ENCODE measurements at places on chromosomes 4 and X.

DNA sequence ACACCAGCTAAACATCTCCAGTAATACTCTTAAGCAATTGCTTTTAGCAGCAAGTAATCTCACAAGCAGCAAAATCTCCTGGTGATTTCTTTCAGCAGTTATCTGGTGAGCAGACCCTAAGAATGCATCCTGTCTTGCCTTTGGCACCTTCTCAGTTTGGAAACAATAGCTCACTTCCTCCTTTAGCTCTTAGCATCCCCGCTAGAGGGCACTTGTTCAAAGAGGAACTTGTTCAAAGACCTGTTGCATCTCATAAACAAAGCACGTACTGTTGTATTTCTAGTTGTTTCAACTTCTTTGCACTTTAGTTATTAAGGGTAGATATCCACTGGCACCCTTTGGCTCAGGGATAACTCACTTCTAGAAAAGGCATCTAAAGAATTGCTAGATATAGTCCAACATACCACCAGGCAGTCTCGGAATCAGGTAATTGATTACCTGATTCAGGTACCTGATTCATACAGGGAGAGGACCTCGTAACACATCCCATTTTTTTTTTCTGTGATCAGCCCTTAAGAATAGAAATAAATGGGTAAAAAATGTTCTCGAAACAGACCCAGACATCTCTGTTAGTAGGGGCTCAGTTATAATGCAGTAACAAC is 81.9 kb upstream of the QRFPR start:
- H3K27me3 ChIP-seq, result no peaks in the 10 kb centered on the region
- peak; percentile 59 for DNase-seq
- H3K4me3 ChIP-seq, result no peak overlapping the region
- no peak overlapping the region for H3K27ac ChIP-seq
- peaks cover 1% of the 10 kb centered on the region for H3K36me3 ChIP-seq
- no peaks in the 10 kb centered on the region for H3K4me1 ChIP-seq

GRCh38 chr4:154315741-154316140 is 175.9 kb downstream of the DCHS2 start:
- peaks cover 7% of the 10 kb centered on the region for H3K36me3 ChIP-seq
- no peak overlapping the region for H3K27ac ChIP-seq
- H3K4me1 ChIP-seq, result no peaks in the 10 kb centered on the region
- no peak for DNase-seq
- no peaks in the 10 kb centered on the region for H3K27me3 ChIP-seq
- no peak overlapping the region for H3K4me3 ChIP-seq

DNA sequence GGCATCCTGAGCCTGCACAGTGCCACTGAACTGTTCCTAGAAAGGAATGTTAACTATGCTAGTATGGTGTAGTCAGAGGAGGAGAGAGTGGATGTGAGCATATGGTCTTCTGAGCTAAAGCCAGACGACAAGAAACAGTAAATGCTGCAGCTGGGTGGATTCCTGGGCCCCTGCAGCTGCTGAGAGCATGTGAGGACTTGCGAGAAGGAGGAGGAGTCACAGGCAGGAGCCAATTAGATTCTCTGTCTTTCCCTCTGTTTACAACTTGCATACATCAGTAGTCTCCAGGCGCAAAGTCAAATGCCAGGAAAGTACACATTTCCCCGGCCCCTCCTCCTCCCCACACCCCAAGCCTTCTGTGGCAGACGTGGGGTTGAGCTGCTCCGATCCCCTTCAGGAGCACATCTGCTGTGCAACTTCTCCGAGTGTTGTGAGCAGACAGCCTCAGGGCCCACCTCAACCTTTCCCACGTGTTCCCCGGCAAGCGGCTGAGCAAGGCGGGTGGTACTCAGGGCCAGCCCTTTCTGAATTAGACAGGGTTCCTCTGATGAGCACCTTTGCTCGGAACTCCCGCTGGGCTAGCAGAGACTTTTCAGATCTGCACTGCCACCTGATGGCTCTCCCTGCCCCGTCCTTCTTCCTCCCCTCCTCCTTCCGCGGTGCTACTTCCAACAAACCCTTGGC is 108.7 kb upstream of the ATP6AP2 start:
- H3K4me1 ChIP-seq, result peaks cover 24% of the 10 kb centered on the region
- H3K36me3 ChIP-seq, result peaks cover 2% of the 10 kb centered on the region
- DNase-seq, result peak; percentile 72
- no peak overlapping the region for H3K27ac ChIP-seq
- no peaks in the 10 kb centered on the region for H3K27me3 ChIP-seq
- H3K4me3 ChIP-seq, result no peak overlapping the region

GRCh38 chrX:20515841-20516461 is 249.2 kb upstream of the RPS6KA3 start:
- no peak overlapping the region for H3K27ac ChIP-seq
- no peak for DNase-seq
- H3K36me3 ChIP-seq, result no peaks in the 10 kb centered on the region
- no peaks in the 10 kb centered on the region for H3K4me1 ChIP-seq
